ENCODE measurements at places on chromosomes 1 and 21. TPM values are rescaled to one million over a fixed set of nuclear protein-coding genes. Genes with fewer than 3 reads are reported as not detected.
A peak's percentile ranks its signal among the peaks of the same experiment; 100 is the strongest.

LSS gene
- total RNA-seq: 82.4 TPM

COL9A2 gene
- total RNA-seq: 48.8 TPM

CELA3A gene
- total RNA-seq: 9.0 TPM

ACTL8 gene
- not detected for total RNA-seq

ANGPTL1 gene
- total RNA-seq: not detected

DUSP23 gene
- total RNA-seq: 4.0 TPM

DNA sequence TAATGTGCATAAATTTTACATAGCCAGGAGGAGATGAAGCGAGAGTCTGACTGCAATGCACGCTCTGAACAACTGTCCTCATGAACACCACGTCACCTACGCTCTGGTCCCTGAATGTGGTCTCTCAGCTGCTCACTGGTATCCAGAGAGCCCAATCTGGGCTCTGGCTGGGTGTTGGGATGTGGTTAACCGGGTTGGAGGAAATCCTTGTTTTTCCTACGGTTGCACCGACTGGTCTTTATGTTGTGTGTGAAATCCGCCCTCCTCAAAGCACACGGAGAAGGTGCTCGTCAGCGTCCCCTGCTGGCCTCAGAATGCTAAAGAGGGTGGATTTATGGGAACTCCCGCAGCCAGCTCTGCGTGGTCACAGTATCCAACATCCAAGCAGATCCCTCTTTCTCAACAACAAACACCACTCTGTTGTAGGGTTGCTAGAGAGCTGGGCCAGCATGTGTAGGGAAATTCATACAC lies 51.8 kb upstream of the FAM89A start:
- H3K36me3 ChIP-seq: no peaks in the 10 kb centered on the region
- no peak for DNase-seq
- H3K4me3 ChIP-seq: no peak overlapping the region
- no peaks in the 10 kb centered on the region for H3K4me1 ChIP-seq
- H3K27ac ChIP-seq: no peak overlapping the region

DNA sequence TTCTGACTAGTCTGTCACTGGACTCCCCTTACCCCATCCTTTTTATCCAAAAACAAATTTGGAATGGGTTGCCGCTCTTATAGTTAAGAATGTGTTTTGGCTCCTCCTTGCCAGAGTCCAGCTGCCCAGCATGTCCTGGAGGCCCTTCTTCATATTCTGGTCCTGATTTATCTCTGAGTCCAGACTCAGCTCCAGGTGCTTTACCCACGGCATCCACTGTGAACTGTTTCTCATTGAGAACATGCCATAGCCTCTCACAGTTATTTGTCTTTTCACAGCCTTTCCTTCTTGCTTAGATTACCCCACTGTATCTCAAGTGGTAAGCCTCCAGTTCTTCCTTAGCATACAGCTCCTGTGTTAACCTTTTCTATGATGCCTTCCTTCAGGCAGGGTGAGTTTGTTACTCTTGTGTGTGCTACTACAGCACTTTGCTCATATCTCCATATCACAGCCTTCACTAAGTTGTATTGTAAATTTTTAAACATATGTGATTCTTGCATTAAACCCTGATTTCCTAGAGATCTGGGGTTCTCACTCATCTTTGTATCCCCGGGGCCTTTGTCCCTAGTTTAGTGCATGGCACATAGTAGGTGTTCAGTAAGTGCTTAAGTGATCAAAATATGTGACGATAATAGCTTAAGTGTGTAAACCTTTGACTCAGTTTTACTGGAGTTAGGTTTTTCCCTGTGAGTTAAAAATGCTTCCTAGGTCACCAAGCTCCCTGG lies 116.0 kb downstream of the OSBPL9 start:
- H3K27ac ChIP-seq: no peak overlapping the region
- H3K4me3 ChIP-seq: peak overlapping the region; percentile 41
- H3K27me3 ChIP-seq: no peaks in the 10 kb centered on the region
- no peak for DNase-seq
- no peaks in the 10 kb centered on the region for H3K36me3 ChIP-seq

- DNase-seq: no peak
- no peak overlapping the region for H3K4me3 ChIP-seq
- H3K36me3 ChIP-seq: no peaks in the 10 kb centered on the region
- H3K27me3 ChIP-seq: peaks cover 18% of the 10 kb centered on the region
- no peak overlapping the region for H3K27ac ChIP-seq
- H3K4me1 ChIP-seq: peaks cover 5% of the 10 kb centered on the region
Observed at GRCh38 chr1:85575363-85575995, 5.1 kb upstream of the CCN1 start.

DNA sequence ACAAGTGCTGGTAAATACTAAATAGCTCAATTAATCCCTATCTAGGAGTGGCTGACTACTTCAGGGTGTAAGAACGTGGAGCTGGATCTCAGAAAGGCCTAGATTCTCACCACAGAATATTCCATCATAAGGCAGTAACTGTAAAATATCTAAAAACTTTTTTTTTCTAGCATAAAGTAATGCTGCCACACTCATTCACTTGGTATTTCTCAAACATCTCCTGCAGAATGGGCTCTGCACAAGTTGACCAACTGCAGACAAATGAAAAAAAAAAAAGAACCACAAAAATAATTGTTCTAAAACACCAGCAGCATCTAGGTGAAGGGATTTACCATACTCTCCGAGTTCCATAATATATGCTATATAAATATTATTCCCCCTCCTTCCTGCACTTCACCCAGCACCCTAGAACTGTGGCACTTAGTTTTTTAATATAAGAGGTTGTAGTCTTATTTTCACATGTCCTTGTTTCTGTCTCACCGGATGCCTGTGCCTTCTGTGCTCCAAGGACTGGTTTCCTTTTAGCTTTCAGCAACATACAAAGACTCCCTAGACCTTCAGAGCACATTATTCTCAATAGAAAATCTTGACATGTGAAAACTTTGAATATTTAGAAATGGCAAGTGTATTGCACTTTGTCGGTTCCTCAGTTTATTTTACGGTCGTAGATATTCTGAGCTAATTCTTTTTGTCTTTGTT lies 8.9 kb downstream of the VSIG8 start:
- no peak overlapping the region for H3K4me3 ChIP-seq
- no peaks in the 10 kb centered on the region for H3K4me1 ChIP-seq
- no peaks in the 10 kb centered on the region for H3K36me3 ChIP-seq
- DNase-seq: no peak
- no peak overlapping the region for H3K27ac ChIP-seq

DNA sequence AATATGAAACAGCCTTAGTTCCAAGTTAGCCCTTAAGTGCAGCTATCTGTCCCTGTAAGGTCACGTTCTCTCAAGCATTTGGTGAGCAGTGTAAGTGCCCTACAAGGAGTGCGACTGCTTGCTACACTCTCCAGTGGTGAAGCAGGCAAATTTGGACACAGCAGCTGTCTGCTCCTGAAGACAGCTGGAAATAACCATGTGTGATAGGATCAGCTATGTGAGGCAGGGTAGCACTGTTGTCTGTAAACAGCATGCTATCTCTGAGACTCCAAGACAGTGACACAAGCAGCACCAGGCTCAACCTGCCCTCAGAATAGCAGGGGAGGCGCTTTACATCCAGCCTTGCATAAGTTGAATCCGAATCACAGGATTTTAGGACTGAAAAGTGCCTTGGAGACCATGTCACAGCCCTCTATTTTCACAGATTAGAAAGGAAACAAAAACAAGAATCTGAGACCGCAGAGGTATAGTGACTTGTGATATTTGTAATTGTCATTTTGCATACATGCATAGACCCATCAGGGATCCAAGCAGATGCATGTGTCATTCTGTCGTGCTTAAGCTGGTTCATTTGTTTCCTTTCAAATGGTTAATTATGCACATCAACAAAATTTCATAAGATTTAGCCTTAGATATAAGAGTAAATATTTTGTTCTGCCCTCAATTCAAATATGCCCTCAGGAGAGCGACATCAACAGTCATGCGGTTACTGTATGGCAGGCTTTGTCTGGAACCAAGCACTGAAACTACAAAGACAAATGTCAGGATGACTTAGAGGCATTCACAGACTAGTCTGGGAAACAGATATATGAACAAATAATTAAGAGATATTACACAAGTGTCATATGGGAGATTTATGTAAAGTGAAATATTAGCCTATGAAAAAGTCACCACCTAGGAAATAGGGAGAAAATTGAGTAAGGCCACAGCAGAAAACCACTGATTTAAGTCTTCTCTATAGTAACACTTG lies 134.9 kb upstream of the NRIP1 start:
- H3K27me3 ChIP-seq: no peaks in the 10 kb centered on the region
- H3K4me3 ChIP-seq: no peak overlapping the region
- no peak for DNase-seq
- H3K4me1 ChIP-seq: no peaks in the 10 kb centered on the region
- H3K36me3 ChIP-seq: no peaks in the 10 kb centered on the region

DNA sequence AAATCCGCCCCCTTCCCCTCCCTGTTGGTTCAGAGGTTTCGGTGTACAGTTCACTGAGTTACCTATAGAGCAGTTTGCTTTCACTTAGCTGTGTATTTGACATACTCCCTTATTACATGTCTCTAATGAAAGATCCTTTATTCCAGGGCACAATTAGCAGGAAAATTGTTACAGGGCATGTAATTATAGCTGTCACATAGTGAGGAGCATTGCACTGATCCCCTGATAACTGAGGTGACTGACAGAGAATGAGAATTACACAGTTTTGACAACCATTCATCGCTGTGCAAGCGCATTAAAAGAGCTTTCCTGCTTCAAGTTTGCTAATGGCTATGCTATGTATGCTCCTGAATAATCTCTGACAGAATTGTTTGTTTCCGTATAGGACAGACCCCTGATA lies 26.9 kb downstream of the DAP3 start:
- peaks cover 12% of the 10 kb centered on the region for H3K4me1 ChIP-seq
- peaks cover 3% of the 10 kb centered on the region for H3K36me3 ChIP-seq
- DNase-seq: no peak
- no peaks in the 10 kb centered on the region for H3K27me3 ChIP-seq
- H3K27ac ChIP-seq: no peak overlapping the region

GRCh38 chr1:220990427-220991339 lies 111.4 kb downstream of the HLX start:
- no peaks in the 10 kb centered on the region for H3K27me3 ChIP-seq
- no peak for DNase-seq
- H3K4me1 ChIP-seq: no peaks in the 10 kb centered on the region

GRCh38 chr1:43387976-43388599 lies 1.5 kb downstream of the MED8 start:
- DNase-seq: no peak
- H3K4me1 ChIP-seq: peaks cover 18% of the 10 kb centered on the region
- no peaks in the 10 kb centered on the region for H3K27me3 ChIP-seq

- H3K4me3 ChIP-seq: no peak overlapping the region
- H3K27ac ChIP-seq: no peak overlapping the region
- H3K27me3 ChIP-seq: no peaks in the 10 kb centered on the region
- DNase-seq: no peak
Observed at GRCh38 chr1:59446257-59446901, 149.5 kb downstream of the FGGY start.

DNA sequence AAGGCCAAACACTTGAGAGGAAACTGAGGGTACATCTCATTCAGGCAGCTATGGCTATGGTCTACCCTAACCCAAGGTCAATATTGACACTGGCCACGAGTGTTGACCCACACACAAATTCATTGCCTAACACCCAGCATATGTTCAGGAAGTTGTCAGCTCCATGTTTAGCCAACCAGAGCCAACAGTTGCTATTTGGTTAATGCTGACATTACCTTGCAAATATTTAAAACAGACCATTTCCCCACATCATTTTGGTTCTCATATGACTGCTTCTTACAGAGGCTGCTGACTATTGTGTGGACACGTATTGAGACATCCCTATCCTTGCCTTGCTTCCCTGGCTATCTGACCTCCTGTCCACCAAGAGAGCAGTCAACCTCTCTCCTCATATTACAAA lies 97.3 kb downstream of the LMX1A start:
- no peaks in the 10 kb centered on the region for H3K4me1 ChIP-seq
- DNase-seq: no peak
- H3K4me3 ChIP-seq: no peak overlapping the region
- H3K27me3 ChIP-seq: no peaks in the 10 kb centered on the region
- H3K36me3 ChIP-seq: no peaks in the 10 kb centered on the region

GRCh38 chr1:181083842-181084605 lies 4.5 kb upstream of the IER5 start:
- peaks cover 23% of the 10 kb centered on the region for H3K4me1 ChIP-seq
- no peak overlapping the region for H3K4me3 ChIP-seq
- H3K27me3 ChIP-seq: no peaks in the 10 kb centered on the region
- DNase-seq: no peak
- H3K36me3 ChIP-seq: no peaks in the 10 kb centered on the region
- H3K27ac ChIP-seq: no peak overlapping the region

DNA sequence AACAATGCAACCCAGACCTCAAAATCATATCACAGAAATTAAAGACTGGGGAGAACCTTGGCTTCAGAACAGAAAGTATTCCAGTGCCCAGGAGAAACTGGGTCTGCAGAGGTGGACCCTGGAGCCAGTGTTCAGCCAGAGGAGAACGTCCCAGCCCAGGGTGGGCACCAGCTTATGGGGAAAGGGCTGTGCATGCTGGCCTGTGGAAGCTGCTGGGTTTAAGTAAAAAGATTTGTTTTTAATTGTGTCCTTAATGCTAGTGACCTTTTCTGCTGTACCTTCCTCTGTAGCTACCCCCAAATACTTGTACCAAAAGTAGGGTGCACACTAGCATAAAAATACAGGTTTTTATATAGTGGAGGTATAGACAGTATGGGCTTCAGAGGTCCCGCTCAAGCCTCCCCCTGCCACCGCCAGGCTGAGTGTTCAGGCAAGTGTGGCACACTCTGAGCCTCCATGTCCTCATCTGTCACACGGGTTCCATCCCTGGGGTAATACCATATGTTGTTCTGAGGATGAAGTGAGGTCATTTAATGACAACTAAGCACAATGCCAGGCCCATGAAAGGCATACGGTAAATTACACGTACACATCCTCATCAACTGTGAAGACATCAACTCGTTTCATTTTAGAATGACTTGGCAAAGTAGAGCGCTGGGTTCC lies 47.0 kb downstream of the SLC37A1 start:
- no peak for DNase-seq
- H3K27me3 ChIP-seq: no peaks in the 10 kb centered on the region
- no peak overlapping the region for H3K27ac ChIP-seq
- H3K36me3 ChIP-seq: peaks cover 3% of the 10 kb centered on the region

GRCh38 chr21:31798842-31799704 lies 67.2 kb upstream of the SCAF4 start:
- H3K4me3 ChIP-seq: no peak overlapping the region
- no peaks in the 10 kb centered on the region for H3K4me1 ChIP-seq
- no peak overlapping the region for H3K27ac ChIP-seq
- H3K27me3 ChIP-seq: no peaks in the 10 kb centered on the region
- no peaks in the 10 kb centered on the region for H3K36me3 ChIP-seq

GRCh38 chr1:79004916-79005315 lies 1.6 kb downstream of the ADGRL4 start:
- no peaks in the 10 kb centered on the region for H3K4me1 ChIP-seq
- no peak overlapping the region for H3K4me3 ChIP-seq
- no peaks in the 10 kb centered on the region for H3K27me3 ChIP-seq
- no peak for DNase-seq
- no peaks in the 10 kb centered on the region for H3K36me3 ChIP-seq
